Coronary artery (tissue), 2 donors: ENCODE measurements at places on chromosomes 3 and 15.
A peak's percentile ranks its signal among the peaks of the same experiment; 100 is the strongest.

- DNase-seq, result no peak
Observed at GRCh38 chr3:29138171-29138570, 142.7 kb upstream of the RBMS3 start.

DNA sequence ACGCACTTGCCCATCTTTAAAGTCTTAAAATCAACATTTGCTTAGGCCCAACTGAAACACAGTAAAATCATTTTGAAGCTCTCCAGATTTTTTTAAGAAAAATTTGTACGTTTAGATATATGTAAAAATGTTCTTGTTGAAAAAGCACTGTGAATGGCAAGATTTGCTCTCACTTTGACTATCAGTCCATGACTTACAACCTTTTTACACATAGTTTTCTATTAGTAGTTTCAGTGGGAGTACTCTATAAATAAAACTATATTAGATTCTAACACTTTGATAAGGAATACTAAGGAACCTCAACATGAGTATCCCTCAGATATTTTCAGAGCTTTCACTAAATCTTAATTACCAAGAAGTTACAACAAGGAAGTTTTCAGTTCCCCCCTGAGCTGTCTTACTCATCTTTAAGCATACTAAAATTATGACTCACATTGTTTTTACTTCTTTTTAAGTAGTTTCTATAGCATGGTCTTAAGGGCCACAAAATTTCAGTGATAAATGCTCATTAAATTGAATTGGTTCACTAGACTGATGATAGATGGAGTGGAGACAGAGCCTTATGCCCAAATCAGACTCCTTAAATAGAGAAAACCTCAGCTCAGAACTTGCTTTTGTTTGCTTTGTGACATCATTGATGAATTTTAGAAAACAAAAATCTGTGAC, 31.6 kb upstream of the RAP2B start:
- DNase-seq, result no peak

DNA sequence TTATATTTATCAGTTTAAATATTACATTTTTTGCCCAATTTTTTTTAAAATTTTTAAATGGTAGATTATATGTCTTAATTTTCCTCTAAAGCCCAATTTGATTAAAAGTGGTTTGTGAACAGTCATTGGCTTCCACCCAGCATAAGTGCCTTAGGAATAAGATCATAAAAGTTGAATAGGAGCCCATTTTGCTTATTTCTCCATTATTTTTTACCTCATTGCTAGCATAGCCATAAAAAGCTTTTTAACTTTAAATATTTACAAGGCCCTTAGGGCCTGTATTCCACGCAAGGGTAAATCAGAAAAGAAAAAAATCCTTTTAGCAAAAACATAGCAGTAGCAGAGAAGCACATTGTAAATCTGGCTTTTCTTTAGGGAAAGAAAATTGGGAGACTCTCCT, 9.0 kb downstream of the TTC14 start:
- no peak for DNase-seq

GRCh38 chr3:32493437-32494414, 8.9 kb downstream of the CMTM6 start:
- no peak for DNase-seq

DNA sequence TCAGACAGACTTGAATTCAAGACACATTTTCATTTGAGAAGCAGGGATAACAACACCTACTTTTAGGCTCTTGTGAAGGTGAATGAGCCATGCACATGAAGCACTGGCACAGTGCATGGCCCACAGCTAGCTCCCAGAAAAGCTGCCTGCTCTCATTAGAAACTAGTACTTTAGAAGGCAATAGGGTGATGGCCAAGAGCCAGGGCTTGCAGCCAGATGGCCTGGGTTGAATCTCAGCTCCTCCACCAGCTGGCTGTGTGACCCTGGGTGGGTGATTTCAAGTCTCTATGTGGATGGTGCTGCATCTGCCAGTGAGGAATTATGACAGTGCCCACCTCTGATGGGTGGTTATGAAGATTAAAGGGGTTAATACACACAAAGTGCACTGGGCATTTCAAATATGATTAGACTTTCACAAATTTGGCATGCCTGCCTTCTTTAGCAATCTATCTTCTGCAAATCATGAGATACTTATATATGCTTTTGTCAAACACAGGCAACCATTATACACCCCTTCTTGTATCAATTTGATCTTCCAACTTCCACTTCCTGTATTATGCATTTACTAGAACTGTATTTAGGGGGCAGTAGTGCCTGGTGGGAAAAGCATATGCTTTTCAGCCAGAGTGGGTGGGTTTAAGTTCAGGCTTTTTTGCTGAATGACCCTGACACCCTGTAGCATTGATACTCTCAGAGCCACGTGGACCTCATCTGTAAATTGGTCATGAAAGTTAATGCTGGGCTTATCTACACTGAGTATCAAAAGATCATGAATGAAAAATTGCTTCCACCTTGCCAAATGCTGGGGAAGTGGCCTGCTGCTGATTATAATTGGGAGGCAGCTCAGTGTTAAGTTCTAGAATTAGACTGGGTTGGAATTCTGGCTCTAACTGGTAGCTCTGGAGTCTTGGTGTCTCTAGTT, 34.7 kb upstream of the RBP1 start:
- DNase-seq, result no peak

- DNase-seq, result peak; percentile 59
Observed at GRCh38 chr3:128551451-128551850, 58.5 kb upstream of the GATA2 start.

- DNase-seq, result peak; percentile 26
Observed at GRCh38 chr15:78681281-78682003, 40.4 kb upstream of the CHRNB4 start.

GRCh38 chr15:89900849-89901248, 7.1 kb upstream of the AP3S2 start:
- DNase-seq, result no peak

- peak; percentile 89 for DNase-seq
Observed at GRCh38 chr3:149575213-149575960, 82.4 kb downstream of the WWTR1 start.

DNA sequence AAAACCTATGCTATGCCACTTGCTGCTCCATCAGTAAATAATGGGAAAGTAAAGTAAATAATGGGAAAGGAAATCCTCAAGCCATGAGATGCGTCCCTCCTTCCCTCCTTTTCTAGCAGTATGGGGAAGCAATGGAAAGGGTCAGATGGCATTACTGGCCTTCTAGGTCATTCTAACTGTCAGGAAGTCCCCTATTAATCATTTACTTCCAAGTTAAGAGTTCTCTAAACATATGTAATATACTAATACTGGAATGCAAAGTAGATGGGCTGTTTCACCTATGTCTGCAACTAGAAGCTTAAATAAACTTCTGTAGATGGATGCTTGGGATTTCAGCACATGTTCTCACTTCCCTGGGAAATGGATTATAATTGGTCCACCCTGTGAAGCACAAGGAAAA, 55.9 kb downstream of the MDFIC2 start:
- DNase-seq, result no peak

GRCh38 chr3:26588931-26589330, 33.6 kb upstream of the LRRC3B start:
- no peak for DNase-seq

DNA sequence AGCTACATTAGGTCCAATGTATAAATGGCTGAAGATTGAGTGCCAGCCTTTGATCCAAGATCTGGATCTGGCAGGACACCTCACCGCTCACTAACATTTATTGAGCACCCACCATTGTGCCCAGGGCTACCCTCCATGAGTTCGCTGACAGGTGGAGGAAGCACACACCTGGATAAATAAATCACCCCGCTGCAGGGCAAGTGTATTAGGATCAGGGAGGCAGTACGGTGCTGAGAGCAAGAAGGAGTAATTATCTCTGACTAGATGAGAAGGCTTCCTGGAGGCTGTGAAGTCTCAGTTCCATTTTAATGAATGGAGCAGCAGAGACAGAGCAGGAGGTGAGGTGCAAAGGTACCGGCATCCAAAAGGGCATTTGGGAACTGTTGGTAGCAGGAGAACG, 104.1 kb downstream of the LIPC start:
- no peak for DNase-seq

DNA sequence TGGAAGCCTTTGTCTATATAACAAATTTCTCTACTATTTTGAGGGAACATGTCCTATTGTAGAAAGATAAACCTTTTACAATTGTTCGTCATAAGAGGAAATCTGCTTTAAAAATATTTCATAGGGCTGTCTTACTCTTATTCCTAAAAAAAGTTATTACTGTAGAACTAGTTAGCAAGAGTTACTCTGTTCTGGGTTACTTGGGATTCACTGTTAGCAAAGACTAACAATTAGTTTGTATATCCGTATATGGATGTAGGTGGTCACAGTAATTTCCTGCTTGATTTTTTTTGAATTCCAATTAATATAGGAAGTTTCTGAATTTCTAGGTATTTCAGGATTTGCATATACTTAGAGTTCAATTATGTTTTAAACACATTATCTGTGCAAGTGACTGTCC, 413.5 kb downstream of the RBMS3 start:
- no peak for DNase-seq
